ENCODE measurements at places on chromosomes 2 and 18. TPM values are rescaled to one million over a fixed set of nuclear protein-coding genes. Genes with fewer than 3 reads are reported as not detected.

Gene RNF25
- 28.6 TPM for total RNA-seq

Gene REG3A
- not detected for total RNA-seq

- H3K27ac ChIP-seq, result no peak overlapping the region
- no peaks in the 10 kb centered on the region for H3K27me3 ChIP-seq
- H3K4me3 ChIP-seq, result no peak overlapping the region
- H3K36me3 ChIP-seq, result no peaks in the 10 kb centered on the region
- H3K4me1 ChIP-seq, result no peaks in the 10 kb centered on the region
- no peak for DNase-seq
Observed at GRCh38 chr2:189013031-189013430, 38.9 kb downstream of the COL3A1 start.

GRCh38 chr2:190990132-190990531 is 23.8 kb downstream of the STAT1 start:
- H3K36me3 ChIP-seq, result peaks cover 94% of the 10 kb centered on the region
- no peak for DNase-seq
- no peak overlapping the region for H3K27ac ChIP-seq

DNA sequence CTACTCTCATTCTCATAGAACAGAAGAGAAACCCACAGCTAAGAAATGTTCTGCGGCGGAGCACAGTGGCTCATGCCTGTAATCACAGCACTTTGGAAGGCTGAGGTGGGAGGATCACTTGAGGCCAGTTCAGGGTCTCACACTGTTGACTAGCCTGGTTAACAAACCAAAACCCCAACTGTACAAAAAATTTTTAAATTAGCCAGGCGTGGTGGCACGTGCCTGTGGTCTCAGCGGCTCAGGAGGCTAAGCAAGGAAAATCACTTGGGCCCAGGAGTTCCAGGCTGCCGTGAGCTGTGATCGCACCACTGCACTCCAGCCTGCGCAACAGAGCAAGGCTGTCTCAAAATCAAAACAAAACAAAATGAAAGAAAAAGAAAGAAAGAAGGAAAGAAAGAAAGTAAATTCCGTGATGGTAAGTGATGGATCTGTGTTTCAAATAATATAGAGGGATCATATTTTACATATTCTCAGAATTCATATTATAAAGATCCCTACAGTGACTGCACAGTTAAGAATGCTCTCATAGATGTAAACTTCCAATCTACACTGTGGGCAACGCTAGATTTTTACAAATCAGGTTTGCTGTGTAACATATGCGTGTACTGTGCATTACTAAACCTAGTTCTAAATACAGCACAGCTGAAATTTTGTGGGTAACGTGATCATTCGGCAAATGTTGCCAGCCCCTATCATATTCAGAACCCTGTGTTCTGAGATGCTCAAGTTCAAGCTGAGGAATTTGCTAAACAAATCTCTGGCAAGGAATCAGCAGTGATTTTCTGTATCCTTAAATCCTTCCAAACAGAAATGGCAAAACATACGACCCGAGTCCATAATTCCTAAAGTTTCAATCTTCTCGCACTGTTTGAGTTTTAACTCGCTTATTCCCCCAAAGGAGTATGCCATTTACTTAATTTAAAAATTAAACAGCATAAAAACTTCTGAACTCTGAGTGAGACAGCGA is 1.2 kb upstream of the RAB12 start:
- H3K36me3 ChIP-seq, result no peaks in the 10 kb centered on the region
- peaks cover 35% of the 10 kb centered on the region for H3K4me1 ChIP-seq
- peaks cover 4% of the 10 kb centered on the region for H3K27me3 ChIP-seq
- peak overlapping the region; percentile 54 for H3K27ac ChIP-seq
- no peak overlapping the region for H3K4me3 ChIP-seq

GRCh38 chr18:41754332-41754731 is 200.7 kb upstream of the PIK3C3 start:
- no peak overlapping the region for H3K4me3 ChIP-seq
- H3K4me1 ChIP-seq, result no peaks in the 10 kb centered on the region
- no peaks in the 10 kb centered on the region for H3K36me3 ChIP-seq
- no peak for DNase-seq
- H3K27ac ChIP-seq, result no peak overlapping the region

DNA sequence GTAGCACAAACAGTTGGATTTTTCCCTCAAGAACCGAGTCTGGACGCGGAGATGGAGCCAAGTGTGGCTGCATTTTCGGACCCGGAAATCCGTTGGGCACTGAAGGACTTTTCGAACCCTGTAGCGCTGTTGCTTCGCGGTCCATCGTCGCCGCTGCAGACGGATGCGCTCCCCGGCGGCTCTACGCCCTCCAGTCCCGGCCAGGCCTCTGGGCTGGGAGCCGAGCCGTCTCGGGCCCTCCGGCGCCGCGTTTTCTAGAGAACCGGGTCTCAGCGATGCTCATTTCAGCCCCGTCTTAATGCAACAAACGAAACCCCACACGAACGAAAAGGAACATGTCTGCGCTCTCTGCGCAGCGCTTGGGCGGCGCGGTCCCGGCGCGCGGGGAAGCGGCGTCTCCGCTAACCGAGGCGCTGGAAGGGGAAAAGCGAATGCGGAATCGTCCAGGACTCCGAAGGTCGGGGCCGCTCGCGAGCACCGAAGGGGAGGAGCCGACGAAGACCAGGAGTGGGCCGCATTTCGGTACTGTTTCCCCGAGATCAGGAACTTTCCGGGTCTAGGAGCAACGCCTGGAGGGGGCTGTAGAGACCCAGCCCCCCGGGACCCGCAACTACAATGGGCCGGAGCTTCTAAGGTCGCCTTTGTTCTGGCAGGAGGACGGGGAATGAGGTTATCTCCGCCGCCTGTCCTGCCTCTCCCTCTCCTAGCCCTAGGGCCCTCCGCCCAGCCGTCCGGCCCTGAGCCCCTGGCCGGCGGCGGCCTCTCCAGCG is 3.2 kb downstream of the EMX1 start:
- no peak overlapping the region for H3K4me3 ChIP-seq
- H3K27ac ChIP-seq, result no peak overlapping the region
- H3K4me1 ChIP-seq, result peaks cover 39% of the 10 kb centered on the region
- H3K36me3 ChIP-seq, result no peaks in the 10 kb centered on the region
- DNase-seq, result no peak

- no peaks in the 10 kb centered on the region for H3K27me3 ChIP-seq
- no peak for DNase-seq
- H3K27ac ChIP-seq, result no peak overlapping the region
- H3K4me3 ChIP-seq, result no peak overlapping the region
Observed at GRCh38 chr2:235283246-235283645, 210.6 kb upstream of the AGAP1 start.

DNA sequence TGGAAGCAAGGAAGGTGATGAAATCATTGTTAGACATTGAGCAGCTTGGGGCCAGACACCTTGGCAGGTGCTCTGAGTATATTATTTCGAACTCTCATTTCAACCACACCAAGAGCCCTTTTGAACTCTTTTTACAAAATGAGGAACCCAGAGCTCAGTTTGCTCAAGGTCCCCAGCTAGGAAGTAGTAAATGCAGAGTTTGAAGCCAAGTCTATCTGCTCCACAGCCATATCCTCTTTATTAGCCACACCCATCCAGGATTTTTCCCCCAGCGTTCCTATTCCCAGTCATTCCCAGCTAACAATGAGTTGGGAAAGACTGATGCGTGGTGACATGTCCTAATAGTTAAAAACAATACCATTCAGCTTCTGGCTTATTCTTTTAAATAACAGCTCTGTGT is 40.2 kb downstream of the SEMA4F start:
- DNase-seq, result no peak
- H3K36me3 ChIP-seq, result no peaks in the 10 kb centered on the region
- H3K4me3 ChIP-seq, result no peak overlapping the region
- no peak overlapping the region for H3K27ac ChIP-seq

DNA sequence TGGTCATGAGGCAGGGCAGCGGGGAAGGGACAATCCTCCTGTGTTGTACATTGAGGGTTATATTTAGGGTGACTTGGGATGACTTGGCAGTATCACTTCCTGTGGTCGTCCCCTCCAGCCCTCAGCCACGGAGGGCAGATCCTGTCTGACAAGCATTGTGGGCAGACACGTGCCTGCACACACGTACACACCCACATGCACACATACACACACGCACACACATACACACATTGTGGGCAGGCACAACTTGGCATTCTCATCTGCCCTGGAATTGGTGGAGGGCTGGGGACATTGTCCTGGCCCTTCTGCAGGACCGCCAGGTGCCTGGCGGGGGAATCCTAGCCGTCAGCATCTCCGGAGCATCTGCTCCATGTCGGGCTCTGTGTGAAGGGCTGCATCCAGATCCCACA is 47.6 kb downstream of the ODC1 start:
- no peak overlapping the region for H3K4me3 ChIP-seq
- peaks cover 11% of the 10 kb centered on the region for H3K36me3 ChIP-seq

GRCh38 chr2:126888046-126888445 is 10.6 kb upstream of the TEX51 start:
- no peaks in the 10 kb centered on the region for H3K36me3 ChIP-seq
- no peaks in the 10 kb centered on the region for H3K4me1 ChIP-seq
- H3K4me3 ChIP-seq, result no peak overlapping the region
- DNase-seq, result no peak
- H3K27me3 ChIP-seq, result no peaks in the 10 kb centered on the region

DNA sequence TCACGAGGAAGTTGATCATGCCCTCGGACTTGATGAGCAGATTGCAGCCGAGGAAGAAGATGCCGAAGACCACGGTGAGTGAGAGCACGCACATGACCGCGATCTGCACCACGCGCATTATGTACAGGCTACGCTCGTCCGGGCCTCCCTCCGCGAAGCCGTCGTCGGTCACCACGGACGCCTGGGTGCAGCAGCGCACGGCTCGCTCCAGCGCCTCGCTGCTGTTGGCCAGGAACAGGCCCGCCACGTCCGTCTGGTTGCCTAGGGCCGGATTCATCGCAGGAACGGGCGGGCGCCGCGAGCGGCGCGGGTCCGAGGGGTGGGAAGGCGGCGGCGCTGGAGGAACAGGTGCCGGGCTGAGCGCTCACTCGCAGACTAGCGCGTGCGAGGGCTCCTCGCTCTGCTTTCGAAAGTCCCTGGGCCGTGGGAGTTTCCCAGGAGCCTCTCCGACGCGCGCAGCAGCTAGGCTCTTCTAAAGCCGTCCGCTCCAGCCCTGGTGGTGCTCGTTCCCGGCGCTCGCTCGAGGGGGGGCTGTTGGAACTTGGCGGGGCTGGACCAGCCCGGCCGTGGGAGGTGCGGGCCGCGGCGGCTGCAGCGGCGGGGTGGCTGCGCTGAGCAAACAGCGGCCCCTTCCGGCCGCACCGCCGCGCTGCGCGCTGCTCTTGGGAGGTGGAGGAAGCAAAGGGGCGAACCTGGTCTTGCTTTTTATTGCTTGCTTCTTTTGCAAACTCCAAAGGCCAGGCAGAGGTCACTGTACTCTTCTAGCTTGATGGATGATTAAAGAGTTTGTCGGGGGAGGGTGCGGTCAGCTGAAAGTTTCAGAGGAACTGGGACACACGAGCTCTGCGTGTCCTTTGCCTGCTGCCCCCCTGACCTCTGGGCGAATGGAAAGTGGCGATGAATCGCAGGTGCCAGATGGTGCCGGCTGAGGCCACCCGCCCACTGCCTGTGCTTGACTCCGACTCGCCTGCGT is at the start of gene RPRM:
RPRM (minus strand) TSS at position 474 of the 973 bp plus-strand sequence; CDS start at position 277, 197 bp downstream.
- peaks cover 23% of the 10 kb centered on the region for H3K4me1 ChIP-seq
- H3K36me3 ChIP-seq, result no peaks in the 10 kb centered on the region
- no peak within 1 kb of the TSS for H3K4me3 ChIP-seq
- peaks cover 24% of the 10 kb centered on the region for H3K27me3 ChIP-seq

GRCh38 chr2:134692499-134692898 is 26.3 kb downstream of the TMEM163 start:
- peak; percentile 30 for DNase-seq
- peaks cover 5% of the 10 kb centered on the region for H3K4me1 ChIP-seq
- H3K27me3 ChIP-seq, result no peaks in the 10 kb centered on the region
- H3K27ac ChIP-seq, result no peak overlapping the region
- no peak overlapping the region for H3K4me3 ChIP-seq

- no peak overlapping the region for H3K4me3 ChIP-seq
- H3K27ac ChIP-seq, result no peak overlapping the region
- H3K4me1 ChIP-seq, result no peaks in the 10 kb centered on the region
- DNase-seq, result no peak
Observed at GRCh38 chr2:119616421-119616820, 62.6 kb upstream of the TMEM177 start.

GRCh38 chr2:232886176-232886575 is 16.1 kb downstream of the SNORC start:
- H3K27me3 ChIP-seq, result no peaks in the 10 kb centered on the region
- no peak for DNase-seq
- no peak overlapping the region for H3K27ac ChIP-seq
- no peaks in the 10 kb centered on the region for H3K4me1 ChIP-seq

GRCh38 chr2:155815275-155815674 is 517.2 kb downstream of the NR4A2 start:
- no peaks in the 10 kb centered on the region for H3K36me3 ChIP-seq
- no peak for DNase-seq
- H3K27ac ChIP-seq, result no peak overlapping the region
- no peaks in the 10 kb centered on the region for H3K27me3 ChIP-seq
- no peaks in the 10 kb centered on the region for H3K4me1 ChIP-seq
- H3K4me3 ChIP-seq, result no peak overlapping the region

DNA sequence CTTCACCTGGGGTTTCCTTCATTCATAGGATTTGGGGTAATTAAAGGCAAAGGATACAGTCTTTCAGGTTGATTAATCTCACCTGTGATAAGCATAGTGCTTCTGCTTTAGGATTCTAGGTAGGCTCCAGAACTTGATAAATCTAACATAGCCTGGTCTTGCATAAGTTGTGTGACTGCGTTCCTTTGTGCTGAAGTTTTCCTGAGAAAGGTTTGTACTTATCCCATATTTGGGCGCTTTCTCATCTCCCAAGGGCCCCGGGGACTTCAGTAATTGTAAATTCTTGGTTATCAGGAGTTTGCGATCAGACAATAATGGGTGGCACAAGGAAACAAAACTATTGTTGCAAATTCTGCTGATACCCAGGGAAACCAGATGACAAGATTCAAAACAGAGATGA is 53.1 kb downstream of the MTCL1 start:
- DNase-seq, result no peak
- H3K4me3 ChIP-seq, result no peak overlapping the region
- H3K27me3 ChIP-seq, result no peaks in the 10 kb centered on the region
- no peak overlapping the region for H3K27ac ChIP-seq
- H3K36me3 ChIP-seq, result no peaks in the 10 kb centered on the region

DNA sequence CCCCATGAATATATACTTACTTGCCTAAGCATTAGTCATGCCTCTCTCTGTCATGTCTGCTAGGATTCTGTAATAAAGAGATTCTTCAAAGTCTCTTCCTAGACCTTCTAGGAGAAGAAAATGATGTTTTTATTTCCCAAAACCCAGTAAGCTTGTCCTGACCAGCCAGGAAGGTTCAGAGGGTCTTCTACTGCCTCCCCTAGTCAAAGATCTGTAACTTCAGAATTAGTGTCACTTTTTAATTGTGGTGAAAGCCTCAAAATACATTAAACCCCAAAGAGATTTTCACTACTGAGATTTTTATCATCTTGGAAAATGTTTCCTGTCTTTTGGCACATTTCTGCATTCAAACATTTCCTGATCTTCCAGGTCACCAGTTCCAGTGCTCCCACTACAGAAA is 232.9 kb upstream of the STK17B start:
- DNase-seq, result no peak
- no peaks in the 10 kb centered on the region for H3K4me1 ChIP-seq
- no peak overlapping the region for H3K4me3 ChIP-seq
- no peaks in the 10 kb centered on the region for H3K27me3 ChIP-seq
- no peaks in the 10 kb centered on the region for H3K36me3 ChIP-seq
